ENCODE measurements at places on chromosomes 2 and 18.

DNA sequence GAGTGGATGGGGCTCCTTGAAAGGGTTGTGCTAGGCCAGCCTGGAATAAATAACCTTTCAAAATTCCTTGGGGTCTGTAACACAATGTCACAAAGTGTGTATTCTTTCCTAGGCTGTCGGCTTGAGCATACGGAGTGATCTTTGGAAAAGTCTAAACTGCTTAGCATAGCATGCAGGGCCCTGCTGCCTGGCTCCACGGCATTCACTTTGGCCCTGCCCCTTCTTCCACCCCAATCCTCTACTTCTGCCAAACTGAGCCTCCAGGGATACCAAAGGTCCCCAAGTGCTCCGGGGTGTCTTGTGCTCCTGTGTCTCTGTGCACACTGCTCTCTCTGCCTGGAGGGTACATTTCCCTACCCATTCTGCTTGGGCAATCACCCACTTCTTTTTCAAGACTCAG lies 196.1 kb downstream of the LTBP1 start:
- DNase-seq = no peak

DNA sequence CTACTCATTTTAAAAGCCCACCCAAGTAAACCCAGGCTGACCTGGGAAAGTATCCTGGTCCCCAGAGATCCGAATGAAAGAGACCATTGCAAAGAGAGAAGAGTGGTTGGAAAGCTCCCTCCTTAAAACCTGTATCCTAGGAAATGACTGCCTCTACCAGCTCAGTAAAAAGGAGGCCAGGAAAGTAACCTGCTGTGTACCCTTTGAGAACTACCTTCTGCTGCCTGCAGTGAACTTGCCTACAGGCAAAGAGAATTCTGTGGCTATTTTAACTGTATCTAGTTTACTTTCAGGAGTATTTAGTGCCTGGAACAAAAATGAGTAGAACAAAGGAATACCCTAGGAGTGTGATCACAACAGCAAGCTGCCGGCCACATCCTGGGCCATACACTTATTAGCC lies 641.7 kb upstream of the NRXN1 start:
- DNase-seq = no peak

DNA sequence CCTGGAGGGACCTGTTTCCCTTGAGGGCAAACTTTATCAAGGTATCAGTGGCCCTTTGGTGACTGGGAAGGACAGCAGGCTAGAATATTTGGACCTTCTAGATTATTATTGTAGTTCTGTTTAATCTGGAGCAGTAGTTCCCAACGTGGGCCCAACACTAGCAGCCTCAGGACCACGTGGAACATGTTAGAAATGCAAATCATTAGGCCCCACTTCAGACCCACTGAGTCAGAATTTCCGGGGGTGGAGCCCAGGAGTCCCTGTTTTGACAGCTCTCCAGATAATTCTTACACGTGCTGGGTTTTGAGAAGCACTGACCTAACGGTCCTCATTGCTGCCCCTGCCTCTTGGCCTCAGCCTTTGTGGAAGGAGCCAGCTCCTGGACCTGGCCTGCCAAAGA lies 25.5 kb upstream of the DYNC2LI1 start:
- no peak for DNase-seq

- peak; percentile 79 for DNase-seq
These were observed 123.5 kb upstream of the FOSL2 start for GRCh38 chr2:28269019-28269784.

DNA sequence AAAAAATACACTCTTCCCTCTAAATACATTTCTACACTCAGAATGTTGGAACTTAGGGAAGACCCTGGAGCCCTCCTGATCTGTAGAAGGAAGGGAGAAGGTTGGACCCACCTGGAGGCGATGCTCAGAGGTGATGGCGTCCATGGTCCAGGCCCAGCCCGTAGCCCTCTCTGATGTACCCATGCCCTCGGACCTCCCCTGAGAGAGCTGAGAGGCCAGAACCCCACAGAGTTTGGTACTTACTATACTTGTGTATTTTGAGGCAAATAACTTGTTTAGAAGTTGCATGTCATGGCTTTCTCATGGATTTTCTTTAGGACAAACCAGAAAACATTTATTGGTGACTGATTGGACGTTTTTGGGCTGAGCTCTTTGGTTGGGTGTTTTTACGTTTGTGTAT lies 10.5 kb downstream of the CTDP1 start:
- DNase-seq = no peak

All from colonic mucosa (tissue), 4 donors.